ENCODE measurements at places on chromosomes 11 and 22. TPM values are rescaled to one million over a fixed set of nuclear protein-coding genes. Genes with fewer than 3 reads are reported as not detected.

The IL18BP gene
- total RNA-seq = 1.7 TPM

The TREH gene
- not detected for total RNA-seq

The RTCB gene
- total RNA-seq = 130 TPM

DNA sequence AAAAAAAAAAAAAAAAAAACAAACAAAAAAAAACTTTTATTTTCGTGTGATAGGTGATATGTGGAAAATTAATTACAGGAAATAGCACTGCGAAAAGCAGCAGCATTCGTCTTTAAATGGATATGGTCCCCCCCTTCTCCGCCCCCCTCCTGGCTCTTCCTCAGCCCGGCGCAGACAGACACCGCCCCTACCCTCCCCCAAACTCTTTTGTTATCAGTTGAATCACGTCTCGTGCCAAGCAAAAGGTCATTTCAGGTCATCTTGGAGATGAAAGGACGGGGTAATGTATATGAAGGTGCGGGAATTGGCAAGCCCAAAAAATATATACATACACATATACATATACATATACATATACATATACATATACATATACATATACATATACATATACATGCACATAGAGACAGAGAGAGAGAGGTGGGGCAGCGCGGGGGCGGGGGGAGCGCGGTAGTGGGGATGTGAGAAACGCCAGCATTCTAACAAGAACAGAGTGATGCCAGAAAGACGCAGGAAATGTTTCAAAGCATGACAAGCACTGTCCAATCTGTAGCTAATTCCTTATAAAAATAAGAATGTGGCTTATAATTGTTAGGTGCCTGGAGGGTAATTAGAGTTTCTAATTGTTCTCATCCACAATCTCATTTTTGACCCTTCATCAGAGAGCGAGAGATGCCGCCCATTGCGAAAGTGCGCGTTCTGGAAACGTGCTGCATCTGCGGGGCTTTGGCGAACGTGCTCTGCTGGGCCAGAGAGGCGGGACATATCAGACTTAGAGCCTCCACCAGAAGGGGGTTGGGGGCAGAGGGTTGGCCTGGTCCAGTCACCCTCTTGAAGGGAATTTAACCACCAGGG lies 214.5 kb upstream of the UBASH3B start:
- no peak for DNase-seq

DNA sequence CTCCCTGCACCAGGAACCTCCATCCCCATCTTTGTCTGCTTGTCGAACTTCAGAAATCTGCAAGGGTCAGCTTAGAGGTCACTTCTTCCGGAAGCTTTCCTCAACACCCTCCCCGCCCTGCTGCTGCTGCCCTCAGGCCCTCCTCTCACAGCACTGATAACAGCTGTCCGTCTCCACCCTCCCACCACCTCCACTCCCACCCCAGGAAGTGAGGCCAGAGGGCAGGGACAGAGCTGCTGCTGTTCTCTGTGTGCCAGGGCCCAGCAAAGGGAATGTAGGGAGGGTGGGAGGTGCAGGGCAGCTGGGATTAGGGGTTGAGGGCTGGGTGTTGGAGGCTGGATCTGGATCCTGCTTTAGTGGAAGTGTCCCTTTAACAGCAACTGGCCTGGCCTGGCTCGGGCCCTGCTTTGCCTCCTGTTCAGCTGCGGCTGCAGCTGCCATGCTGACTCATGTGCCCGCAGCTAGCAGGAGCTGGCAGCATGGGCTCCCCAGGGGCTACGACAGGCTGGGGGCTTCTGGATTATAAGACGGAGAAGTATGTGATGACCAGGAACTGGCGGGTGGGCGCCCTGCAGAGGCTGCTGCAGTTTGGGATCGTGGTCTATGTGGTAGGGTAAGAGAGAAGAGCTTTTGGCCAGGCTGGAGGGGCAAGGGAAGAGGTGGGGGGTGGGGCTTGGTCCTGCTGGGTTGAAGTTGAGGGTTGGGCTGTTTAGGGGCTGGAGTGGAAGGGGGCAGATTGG lies at the start of gene P2RX6:
P2RX6 (plus strand) TSS at position 440 of the 740 bp plus-strand sequence; CDS start at position 450, 10 bp downstream.
- no peak for DNase-seq

- no peak for DNase-seq
Observed at GRCh38 chr11:45897556-45897955, 9.5 kb downstream of the FREY1 start.

DNA sequence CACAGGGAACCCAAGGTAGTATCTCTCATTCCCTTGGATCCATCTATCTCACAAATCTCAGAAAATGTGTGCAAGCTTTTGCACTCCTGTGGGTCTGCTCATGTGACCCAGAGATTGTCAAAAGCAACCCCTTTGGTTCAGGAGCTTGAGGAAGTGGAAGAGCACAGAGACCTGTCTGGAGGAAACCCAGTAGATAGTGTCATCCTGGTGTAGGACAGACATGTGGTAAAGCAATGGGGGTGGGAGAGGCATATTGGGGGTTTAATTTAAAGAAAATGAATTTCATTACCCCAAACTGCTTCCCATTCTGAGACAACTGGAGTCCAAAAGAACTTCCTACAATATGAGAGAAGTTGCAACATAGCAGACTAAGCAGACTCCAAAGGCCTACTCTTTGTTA lies 5.8 kb upstream of the MS4A14 start:
- no peak for DNase-seq

DNA sequence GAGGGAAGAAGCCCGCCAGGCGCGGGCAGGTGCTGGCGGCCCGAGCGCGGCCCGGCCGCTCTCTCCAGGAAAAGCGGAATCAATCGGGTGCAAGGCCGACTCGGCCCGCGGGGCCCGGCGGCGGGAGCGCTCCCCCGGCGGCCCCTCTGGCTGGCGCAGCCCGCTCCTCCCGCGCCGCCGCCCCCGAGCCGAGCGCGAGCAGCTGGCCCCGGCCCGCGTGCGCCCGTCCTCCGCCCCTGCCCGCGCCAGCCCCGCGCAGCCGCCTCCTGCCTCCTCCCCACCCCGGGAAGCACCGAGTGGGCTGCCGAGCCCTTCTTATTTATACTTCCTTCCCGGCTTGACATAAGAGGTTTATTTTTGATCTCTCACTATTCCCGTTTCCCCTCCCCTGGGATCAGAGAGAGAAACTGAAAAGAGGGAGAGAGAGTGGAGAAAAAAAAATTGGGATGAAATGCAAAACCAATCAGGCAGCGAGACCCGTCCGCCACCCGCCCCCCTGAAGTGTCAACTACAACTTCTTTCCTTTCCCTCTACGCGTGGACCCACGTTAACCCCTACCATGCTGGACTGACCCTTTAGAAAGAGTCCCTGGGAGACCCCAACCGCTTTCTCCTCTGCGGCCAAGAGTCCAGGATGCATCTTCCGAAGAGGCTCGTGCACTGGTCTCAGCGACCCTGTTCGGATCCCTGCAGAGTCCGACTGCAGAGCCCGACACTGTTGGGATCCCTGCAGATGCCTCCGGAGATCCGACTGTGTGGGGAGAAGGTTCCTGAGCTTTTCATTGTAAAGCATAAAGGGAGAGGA lies at the start of gene ADAMTS8:
ADAMTS8 (minus strand) TSS at position 294 of the 804 bp plus-strand sequence. CDS start 323 bp downstream, outside the sequence.
- no peak for DNase-seq

- no peak for DNase-seq
Observed at GRCh38 chr11:29051935-29052334, 943.7 kb downstream of the METTL15 start.

DNA sequence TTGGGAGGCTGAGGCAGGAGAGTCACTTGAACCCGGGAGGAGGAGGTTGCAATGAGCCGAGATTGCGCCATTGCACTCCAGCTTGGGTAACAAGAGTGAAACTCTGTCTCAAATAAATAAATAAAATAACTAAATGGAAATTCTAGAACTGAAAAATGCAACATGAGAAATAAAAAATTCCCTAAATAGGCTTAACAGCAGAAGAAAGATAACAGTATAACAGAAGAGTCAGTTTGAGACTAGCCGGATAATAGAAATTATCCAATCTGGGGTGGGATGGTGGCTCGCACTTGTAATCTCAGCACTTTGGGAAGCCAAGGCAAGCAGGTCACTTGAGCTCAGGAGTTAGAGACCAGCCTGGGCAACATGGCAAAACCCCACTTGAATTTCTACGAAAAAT lies 14.1 kb downstream of the SLC25A1 start:
- DNase-seq = no peak

DNA sequence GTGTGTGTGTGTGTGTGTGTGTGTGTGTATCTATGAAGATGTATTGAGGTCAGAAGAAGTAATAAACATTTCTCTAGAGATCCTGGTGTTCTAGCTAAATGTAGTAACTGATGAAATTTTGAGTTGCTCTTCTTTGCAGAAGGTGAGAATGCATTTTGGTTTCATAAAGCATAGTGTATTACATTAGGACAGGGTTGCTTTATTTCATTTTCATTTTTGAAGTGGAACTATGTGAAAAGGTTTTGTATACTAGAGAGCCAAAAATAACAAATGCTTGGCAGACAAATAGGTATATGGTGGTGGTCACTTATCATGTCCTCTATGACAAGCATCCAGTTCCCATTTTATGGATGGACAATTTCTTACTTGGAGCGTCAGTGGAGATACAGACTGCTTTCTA lies 99.0 kb downstream of the CASP12 start:
- DNase-seq = no peak

GRCh38 chr11:112004389-112004788 lies 20.8 kb upstream of the DLAT start:
- no peak for DNase-seq

DNA sequence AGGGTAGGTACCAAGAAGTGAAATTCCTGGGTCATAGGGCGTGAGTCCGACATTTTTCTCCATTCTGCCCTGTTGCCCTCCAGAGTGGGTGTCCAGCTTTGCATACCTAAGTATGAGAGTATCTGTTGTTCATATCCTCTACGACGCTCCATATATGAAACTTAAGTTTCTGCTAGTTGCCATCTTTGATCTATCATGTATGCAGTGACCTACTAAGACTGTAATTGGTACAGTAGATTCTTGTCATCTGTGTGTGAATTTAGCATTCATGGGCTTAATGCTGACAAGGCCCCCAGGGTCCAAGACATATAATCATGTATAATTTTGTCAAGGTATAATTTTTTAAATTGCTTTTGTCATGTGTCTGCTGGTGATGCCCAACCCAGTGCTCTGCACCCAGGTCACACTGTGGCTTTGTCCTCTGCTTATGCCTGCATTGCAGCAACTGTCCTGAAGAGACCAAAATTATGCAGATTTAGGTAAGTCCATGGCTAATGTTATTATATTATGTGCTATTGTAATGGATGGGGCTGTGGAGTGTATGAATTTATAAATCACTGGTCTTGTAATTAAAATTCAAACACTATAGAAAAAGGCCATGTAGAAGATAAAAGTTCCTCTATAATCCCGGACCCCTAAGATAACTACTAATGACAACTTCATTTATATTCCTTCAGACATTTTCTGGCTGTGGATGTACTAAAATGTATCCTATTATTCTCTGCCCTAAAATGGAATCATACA lies 12.2 kb downstream of the NEAT1 start:
- DNase-seq = no peak

- DNase-seq = no peak
Observed at GRCh38 chr11:108959105-108959761, 294.4 kb downstream of the DDX10 start.

DNA sequence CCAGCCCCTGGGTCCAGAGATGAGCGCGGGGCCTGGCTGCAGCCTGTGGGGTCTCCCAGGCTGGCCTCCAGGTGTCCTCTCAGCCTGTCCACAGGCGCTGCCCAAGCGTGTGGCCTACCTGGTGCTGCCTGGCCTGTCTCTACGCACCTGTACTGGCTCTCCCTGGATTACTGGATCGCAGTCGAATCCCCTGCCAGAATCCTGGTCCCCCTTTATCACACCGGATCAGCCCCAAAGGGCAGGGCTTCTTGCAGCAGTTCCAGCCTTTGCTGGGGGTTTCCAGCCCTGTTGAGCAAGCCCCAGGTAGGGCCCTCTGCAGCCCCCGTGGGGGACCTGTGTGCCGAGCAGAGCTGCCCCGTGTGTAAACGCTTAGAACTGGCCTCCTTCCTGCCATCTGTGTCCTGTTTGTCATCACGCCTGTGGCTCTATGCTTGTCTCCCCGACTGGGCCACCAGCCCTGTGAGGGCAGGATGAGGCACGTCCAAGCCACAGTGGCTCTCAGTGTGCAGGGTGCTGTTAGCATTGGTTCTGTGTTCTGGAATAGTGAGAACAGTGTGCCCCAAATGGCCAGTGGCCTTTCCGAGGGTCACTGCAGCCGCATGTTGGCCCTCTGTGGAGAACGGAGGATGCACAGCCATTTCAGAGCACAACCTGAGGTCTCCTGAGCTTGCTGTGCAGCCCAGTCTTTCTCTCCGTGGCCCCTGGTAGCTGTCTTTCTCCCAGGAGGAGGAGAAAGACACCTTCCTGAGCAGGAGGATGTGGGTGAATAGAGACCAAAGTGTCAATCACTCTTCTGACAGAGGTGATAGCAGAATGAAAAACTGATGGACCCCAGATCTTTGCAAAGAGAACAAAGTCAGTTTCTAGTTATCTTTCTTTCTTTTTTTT lies 13.9 kb upstream of the TXNRD2 start:
- DNase-seq = no peak

DNA sequence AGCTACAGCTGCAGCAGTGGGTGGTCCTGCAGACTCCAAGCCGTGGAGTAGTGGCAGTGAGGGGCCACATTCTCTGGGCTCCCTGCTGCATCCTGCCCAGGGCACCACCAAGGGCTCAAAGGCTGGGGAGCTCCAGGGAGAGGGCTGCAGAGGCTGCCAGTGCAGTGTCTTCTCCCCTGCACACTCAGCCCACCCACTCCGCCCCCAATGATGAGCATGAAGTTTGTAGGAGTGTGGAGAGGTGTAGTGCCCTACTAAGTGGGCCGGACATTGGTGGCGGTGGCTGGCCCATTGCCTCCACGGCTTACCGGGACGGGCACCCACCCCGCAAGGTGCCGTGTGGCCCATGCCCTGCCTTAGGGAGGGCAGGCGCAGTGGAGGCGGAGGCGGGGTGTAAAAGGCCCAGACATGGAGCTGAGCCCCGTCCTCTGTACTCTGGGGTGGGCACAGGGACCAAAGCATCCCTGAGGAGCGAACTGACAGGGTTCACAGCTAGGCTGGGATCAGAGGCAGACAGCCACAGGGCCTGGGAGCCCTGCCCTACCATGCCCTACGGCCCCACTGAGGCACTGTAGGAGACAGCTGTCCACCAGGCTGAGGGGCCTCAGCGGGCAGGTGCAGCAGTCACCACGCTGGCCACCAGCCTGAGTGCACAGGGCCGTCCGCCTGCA lies 18.9 kb downstream of the ARVCF start:
- DNase-seq = no peak

DNA sequence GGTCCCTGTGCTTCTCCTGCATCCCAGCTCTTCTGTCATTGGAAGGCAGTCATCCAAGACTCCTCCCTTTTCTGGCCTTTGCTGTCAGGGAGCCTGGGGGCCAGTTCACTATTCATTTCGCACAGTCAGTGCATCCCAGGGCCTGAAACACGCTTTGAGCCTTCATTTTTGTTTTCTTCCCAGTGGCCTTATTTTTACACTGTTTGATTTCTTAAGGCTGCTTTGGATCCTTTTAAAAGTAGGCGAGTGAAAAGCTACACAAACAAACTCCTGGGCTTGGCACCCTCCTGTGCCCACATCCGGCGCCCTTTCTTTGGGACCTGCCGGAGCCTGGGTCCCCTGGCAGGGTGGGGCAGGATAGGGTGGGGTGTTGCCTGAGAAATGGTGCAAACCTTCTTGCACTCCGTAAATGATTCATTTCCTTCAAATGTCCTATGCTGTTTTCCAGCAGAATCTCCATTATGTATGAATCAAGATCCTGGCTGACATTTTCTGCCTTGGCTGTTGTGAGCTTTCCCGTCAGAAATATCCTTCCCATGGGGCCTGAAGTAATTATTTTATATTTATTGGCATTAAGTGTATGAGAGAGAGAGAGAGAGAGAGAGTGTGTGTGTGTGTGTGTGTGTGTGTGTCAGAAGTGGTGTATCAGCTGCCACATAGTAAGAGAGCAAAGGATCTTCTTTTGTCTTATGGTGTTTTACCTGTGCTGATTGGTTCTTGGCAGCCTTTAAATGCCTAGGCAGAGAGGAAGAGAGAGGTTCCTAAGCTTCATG lies 45.6 kb downstream of the BCR start:
- no peak for DNase-seq

GRCh38 chr11:18390088-18390487 lies 4.3 kb upstream of the LDHA start:
- DNase-seq = no peak
